H9 (cell line): ENCODE measurements at places on chromosomes 12 and 14. TPM values are rescaled to one million over a fixed set of nuclear protein-coding genes. Genes with fewer than 3 reads are reported as not detected.

The POTEG gene
- not detected in 2 replicates for total RNA-seq

- H3K4me1 ChIP-seq, result no peaks in the 10 kb centered on the region
- no peak overlapping the region for H3K4me3 ChIP-seq
- H3K27ac ChIP-seq, result no peak overlapping the region
- peaks cover 45% of the 10 kb centered on the region for H3K36me3 ChIP-seq
- DNase-seq, result no peak
These were observed 4.5 kb downstream of the DDX47 start for GRCh38 chr12:12817616-12818015.

GRCh38 chr12:75564398-75564797 lies 53.0 kb upstream of the KRR1 start:
- peaks cover 15% of the 10 kb centered on the region for H3K36me3 ChIP-seq
- no peak for DNase-seq
- no peak overlapping the region for H3K27ac ChIP-seq
- H3K4me3 ChIP-seq, result no peak overlapping the region
- no peaks in the 10 kb centered on the region for H3K27me3 ChIP-seq

- no peaks in the 10 kb centered on the region for H3K27me3 ChIP-seq
- no peaks in the 10 kb centered on the region for H3K36me3 ChIP-seq
- no peaks in the 10 kb centered on the region for H3K4me1 ChIP-seq
- no peak for DNase-seq
- H3K4me3 ChIP-seq, result no peak overlapping the region
These were observed 113.3 kb downstream of the PTPRO start for GRCh38 chr12:15435597-15435996.

- DNase-seq, result no peak
- no peak overlapping the region for H3K4me3 ChIP-seq
- peaks cover 15% of the 10 kb centered on the region for H3K36me3 ChIP-seq
- no peaks in the 10 kb centered on the region for H3K27me3 ChIP-seq
- H3K4me1 ChIP-seq, result peaks cover 4% of the 10 kb centered on the region
These were observed 122.1 kb upstream of the ARHGAP5 start for GRCh38 chr14:31954991-31955390.

DNA sequence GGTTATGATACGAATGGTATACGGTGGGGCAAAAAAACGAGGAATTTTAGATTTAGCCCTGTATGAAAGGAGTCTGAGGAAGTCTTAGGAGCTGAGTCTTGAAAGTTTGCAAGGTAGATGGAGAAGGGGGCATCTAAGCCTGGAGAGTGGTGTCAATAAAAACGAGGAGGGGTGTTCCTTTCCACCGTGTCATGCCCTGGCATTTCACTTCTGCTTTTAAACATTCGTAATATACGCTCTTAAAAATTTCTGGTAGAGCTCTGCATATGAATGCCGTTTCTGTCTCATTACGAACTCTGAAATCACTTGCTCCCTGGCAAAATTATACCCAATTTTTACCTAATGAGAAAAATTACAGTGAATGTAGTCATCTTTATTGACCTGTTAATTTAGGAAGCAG lies 170.2 kb downstream of the ERC1 start:
- no peak for DNase-seq
- H3K27me3 ChIP-seq, result no peaks in the 10 kb centered on the region
- no peak overlapping the region for H3K27ac ChIP-seq
- peaks cover 4% of the 10 kb centered on the region; the same call in 1 of the 3 replicates for H3K36me3 ChIP-seq
- no peaks in the 10 kb centered on the region for H3K4me1 ChIP-seq

DNA sequence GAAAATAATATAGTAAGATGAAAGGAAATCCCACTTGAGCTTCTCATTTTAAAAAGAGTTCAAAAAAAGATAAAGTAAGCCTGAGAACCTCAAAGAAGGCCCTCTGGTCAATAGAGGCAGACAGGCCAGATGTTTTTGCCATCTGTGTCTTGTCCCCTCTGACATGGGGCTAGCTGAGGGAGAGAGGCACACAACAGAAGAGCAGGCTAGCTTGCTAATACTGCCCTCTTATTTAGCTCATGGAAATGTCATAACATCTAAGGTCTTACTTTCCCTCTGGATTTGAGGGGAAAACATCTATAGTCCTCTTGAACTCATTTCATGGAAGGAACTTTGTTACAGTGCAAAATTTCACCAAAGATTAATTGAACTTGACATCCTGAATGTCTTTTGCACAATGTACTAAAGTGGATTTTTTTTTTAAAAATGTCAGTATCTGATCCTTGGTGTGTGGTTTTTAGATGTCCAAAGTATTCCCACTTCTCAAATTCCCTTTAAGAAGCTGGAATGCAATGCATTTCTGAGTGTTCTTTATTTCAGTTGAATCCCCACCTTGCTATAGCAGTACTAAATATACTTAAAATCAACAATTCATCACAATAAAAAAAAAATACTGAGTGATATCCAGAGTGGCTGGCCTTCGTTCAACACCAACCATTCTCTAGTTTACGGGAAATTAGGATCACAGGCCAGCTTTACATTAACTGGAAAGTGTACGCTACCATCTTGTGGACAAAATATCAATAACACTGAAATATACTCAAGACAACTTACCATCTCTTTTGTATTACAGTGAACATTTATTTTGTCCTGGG lies 176.7 kb downstream of the PAH start:
- no peak overlapping the region for H3K4me3 ChIP-seq
- H3K27ac ChIP-seq, result no peak overlapping the region
- DNase-seq, result no peak

DNA sequence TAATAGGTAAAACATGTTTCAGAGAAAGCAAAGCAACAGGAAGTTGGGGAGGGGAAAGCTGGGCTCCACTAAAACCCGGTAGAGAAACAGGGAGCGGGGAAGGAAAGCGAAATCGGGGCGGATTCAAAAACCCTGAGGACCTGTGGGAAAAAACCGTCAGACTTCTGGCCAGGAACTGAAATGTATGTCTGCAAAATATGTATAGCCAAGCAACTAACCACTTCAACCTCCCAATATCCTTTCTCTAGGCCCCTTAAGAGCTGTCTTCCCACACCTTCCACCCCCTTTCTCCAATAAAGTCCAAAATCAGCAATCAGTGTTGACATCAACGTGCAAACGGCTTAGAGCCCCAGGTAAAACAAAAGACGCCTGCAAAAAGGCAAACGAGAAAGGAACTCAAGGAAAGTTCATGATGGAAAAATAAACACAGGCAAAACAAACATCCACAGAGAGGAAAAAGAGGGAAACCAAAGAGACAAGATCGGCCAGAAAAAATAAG lies 32.8 kb downstream of the SIX1 start:
- H3K4me1 ChIP-seq, result peaks cover 5% of the 10 kb centered on the region; the same call in 1 of the 2 replicates
- H3K27me3 ChIP-seq, result no peaks in the 10 kb centered on the region
- no peaks in the 10 kb centered on the region for H3K36me3 ChIP-seq
- H3K4me3 ChIP-seq, result no peak overlapping the region
- H3K27ac ChIP-seq, result no peak overlapping the region
